ENCODE measurements at places on chromosomes 16 and 17.

GRCh38 chr16:5903832-5904231, 806.2 kb upstream of the EEF2KMT start:
- no peak for DNase-seq

GRCh38 chr16:89031715-89032659, 55.0 kb upstream of the CBFA2T3 start:
- DNase-seq = no peak

DNA sequence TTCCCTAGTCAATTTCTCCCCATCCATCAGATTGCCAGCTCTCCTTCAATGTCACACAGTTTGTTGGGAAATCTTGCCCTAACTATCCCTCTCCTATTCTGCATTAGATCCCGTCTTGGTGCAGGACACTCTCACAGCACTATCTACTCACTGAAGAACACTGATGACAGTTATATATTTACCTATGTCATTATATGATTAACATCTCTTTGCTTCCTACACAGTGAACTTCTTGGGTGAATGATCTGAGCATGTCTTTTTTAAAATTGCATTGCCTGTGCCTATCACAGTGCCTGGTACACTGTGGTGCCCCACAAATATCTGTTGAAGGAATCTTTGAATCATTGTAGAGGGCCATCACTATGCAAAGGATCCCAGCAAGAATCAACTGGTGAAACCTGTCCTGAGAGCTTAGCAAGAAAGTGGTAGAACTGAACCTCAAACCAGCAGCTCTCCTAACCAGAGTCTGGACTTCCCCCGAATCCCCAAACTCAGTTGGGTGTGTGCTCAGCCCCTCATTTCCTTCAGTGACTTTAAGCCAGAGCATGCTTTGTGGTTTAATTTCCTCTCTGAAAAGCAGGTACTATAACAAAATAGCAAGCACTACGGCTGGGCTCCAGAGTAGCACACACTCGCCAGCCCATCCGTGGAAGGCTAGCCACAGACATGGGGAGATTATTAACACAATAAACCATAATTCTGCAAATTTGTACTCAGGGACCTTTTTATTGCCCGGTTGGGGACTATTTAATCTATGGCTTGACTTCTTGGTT, 680.7 kb upstream of the SALL1 start:
- DNase-seq = no peak

- peak; percentile 87 for DNase-seq
Observed at GRCh38 chr16:64910356-64910755, 211.5 kb downstream of the CDH11 start.

DNA sequence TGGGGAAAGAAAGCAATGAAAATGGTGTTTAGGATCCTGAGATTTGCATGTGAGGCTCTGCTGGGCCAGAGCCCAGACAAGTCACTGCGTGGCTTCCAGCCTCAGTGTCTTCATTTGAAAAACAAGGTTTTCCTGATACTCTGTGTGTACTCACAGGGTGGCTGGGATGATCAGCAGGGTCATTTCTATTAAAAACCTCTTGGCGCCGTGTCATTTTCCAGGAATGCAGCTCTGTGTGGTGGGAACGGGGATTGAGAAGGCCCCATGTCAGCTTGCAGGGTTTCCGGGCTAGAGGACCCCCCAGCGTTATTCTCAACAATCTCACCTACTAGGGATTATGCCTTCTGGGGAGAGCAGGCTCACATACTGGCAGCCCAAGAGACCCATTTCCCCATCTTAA, 73.5 kb downstream of the FOXL1 start:
- DNase-seq = no peak

- DNase-seq = no peak
Observed at GRCh38 chr16:89014403-89015230, 37.6 kb upstream of the CBFA2T3 start.

DNA sequence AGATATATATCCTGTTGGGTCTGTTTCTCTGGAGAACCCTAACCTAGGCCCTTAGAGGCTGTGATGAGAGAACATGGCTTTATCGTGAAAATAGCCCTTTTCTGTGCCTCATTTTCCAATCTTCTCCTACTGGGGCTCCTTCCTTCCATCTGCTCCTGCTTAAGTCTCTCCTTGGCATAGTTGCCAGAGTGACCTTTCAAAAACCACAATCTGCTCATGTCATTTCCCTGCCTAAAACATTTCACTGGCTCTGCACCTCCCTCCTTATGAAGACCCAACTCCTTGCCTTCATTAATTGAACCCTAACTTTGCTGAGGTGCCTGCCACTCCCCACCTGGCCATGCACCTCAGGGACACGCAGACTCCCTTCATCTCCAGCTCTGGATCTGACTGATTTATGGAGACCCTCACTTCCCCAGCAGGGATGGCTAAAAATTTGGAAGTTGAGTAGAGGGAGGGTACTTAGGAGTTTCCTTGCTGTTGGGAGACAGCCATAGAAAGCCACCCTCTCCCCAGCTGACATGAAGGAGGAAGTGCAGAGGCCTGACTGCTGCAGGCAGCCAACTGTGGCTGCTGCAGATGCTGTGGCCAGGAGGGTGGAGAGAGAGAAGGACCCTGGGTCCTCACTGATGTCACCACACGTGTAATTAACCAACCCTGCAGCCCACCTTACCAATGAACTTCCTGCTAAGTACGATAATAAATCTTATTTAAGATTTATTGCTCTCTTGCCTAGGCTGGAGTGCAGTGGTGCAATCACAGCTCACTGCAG, 6.3 kb upstream of the GGA2 start:
- DNase-seq = no peak

DNA sequence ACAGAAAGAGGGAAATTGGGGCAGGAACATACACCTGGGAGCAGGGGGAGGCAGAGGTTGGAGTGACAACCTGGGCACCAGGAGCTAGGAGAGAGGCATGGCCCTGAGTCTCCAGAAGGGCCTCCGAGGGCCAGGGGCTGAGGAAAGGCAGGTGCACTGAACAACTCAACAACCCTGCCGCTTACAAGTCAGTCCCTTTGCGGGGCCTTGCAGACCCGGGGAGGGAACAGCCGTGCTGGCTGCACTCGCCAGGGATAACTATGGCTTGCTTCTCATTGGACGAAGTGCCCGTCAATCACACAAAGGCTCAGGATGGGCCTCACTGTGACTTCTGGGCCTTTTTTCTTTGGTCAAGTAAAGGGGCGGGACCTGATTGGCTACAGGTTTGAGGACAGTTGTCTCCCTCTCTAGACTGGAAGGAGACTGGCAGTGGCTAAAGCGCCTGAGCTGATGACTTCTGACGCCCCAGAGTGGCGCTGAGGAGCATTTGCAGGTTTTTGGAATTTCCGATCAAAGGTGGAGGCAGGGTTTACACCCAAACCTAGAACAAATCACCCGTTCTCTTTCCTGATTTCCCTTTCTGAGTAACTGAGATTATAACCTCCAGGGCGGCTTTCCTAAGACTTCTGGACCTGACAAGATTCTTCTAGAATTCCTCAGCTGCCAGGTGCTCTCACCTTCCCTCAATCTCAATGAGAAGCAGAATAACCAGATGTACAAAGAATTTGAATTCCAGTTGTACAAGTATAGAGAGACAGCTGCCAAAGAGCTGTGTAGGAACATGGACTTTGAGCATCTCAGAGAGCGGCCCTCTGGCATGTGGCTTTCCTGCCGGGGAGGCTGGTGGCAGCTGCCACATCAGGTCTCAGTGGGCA, 27.6 kb upstream of the ST6GALNAC2 start:
- no peak for DNase-seq

DNA sequence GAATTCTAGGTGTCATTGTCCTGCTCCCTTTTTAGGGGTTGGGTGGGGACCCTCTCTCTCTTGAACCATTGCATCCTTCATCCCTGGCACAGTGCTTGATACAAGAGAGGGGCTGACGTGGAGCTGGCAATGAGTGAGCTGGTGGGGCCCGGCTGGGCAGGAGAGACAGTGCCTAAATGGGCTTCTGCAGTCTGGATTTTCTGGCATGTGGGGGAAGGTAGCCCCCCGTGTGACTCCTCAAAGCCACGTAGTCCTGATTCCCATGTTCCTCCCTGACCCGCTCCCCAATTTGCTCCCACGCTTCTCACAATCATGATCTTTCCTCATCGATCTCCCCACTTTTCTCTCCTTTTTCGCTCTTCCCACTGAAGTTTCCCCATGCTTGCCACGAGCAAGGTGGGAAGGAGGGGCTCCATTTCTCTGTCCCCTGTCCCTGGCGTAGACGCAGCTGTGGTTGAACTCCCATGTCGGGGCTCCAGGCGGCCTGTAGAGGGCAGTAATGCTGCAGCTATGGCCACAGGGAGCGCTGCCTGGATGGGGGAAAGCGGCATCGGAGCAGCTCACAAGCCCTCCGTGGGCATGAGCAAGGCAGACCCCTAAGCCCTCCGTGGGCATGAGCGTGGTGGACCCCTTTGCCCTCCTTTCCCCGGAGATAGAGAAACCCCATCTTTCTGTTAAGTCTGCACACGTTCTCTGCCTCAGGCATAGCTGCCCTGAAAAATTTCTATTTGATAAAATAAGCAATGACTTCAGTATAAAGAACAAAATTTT, 47.5 kb downstream of the HAPSTR1 start:
- DNase-seq = peak; percentile 43

- peak; percentile 56 for DNase-seq
Observed at GRCh38 chr17:81487089-81487486, 25.5 kb downstream of the ACTG1 start.

DNA sequence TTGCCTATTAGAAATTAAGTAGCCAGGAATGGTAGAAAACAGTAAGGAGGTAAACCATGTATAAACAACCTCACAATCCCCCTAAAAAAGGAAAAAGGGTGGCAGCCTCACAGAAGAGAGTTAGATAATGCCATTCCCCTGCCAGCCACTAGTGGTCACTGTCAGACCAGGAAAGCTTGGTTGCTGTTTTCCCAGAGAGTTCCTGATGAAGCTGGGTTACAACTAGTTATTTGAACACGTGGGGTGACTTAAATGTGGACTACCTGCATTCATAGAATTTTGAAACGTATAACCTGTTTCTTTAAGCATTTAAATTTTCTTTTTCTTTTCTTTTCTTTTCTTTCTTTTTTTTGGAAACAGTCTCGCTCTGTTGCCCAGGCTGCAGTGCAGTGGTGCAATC, 5.8 kb downstream of the GPRC5C start:
- no peak for DNase-seq

GRCh38 chr16:50284131-50284911, 18.0 kb downstream of the ADCY7 start:
- DNase-seq = peak; percentile 70

DNA sequence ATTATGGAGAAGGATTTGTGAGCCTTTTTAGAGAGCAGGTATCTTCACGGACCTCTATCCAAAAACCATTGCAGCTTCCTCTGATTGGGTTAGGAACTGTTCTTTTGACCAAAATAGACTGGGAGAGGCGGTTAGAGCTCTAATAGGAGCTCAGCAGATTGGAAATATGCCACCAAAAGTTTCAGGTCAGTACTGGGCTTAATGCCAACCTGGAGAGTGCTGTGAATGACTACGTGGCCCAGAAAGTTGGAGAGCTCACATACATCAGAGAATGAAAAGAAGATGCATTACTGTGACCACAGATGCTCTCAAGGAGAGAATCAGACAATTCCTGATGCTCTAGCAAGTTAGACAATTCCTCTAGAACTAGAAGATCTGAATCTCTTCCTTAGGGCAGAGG, 86.5 kb downstream of the ABCA8 start:
- no peak for DNase-seq

GRCh38 chr16:13036600-13036999, 135.2 kb downstream of the SHISA9 start:
- no peak for DNase-seq

GRCh38 chr17:31857920-31858641, 963 bp downstream of the COPRS start:
- no peak for DNase-seq

DNA sequence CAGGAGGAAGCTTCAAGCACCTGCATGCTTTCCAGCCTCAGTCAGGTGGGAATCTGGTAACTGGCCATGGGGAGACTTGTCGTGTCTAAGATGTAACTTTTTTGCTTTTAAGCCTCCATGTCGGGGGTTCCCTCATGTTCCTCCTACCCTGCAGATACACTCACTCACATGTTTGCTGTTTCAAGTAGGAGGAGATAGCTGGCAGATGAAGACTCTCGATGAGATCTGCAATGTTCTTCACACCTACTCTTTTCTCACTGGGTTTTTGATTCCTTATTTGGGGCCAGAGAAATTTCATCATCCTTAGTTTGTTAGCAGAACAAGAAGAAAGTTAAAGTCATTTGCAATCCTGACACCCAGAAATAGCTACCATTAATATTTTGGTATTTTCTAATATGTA, 24.7 kb downstream of the UTP4 start:
- no peak for DNase-seq

- DNase-seq = no peak
Observed at GRCh38 chr16:88633684-88634140, 4.7 kb upstream of the IL17C start.

DNA sequence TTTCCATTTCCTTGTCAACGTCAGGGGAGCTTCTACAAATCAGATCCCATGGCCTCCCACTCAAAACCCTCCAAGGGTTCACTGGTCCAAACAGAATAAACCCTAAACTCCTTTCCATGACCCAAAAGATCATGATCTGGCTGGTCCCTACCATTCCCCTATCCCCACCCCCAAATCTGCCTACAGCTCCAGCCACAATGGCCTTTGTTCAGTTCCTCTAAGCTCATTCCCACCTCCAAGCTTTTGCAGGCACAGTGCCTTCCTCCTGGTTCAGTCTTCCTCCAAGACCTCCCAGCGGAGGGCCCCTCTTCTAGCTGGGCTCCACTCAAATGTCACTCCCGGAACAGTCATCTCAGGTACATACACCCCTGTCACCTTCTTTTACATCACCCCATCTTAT, 2.0 kb downstream of the GPRC5B start:
- DNase-seq = no peak

- DNase-seq = no peak
Observed at GRCh38 chr17:3712811-3713463, 10.8 kb upstream of the HASPIN start.

GRCh38 chr17:19945009-19945626, 32.5 kb downstream of the AKAP10 start:
- DNase-seq = no peak

- DNase-seq = peak; percentile 85
Observed at GRCh38 chr17:79991140-79991923, 44.3 kb downstream of the TBC1D16 start.

DNA sequence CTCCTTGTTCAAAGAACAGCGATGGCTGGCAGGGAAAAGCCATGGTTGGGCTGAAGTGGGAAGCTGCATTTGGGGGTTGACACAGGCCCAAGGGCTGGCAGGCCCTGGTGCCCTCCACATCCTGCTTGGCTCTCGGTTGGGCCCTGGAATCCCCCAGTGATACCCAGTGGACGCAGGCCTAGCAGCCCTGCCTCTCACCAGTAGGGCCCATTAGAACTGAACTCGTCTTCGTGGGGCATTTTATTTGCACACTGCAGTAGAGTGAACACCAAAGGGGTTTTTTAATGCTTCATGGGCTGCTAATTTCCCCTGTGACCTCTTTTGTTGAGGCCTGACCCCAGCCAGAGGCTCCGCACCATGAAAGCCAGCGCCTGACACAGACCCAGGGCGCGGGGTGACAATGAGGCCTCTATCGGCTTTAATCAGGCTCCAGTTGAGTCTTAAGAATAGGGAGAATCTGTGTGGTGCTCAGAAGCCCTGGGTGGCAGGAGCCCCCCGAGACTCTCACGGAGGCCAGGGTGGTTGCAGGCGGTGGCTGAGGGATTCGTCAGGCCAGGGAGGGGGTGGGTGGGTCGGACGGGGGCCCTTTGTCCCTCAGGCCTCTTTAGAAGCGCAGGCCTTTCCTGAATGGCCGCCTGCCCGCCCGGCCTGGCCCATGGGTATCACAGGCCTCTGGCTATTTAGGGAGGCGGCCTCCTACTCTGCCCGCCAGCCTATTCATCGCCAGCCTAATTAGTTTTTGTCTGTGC, 199.3 kb downstream of the NTN1 start:
- DNase-seq = no peak
